ENCODE measurements at places on chromosomes 12 and 14.

DNA sequence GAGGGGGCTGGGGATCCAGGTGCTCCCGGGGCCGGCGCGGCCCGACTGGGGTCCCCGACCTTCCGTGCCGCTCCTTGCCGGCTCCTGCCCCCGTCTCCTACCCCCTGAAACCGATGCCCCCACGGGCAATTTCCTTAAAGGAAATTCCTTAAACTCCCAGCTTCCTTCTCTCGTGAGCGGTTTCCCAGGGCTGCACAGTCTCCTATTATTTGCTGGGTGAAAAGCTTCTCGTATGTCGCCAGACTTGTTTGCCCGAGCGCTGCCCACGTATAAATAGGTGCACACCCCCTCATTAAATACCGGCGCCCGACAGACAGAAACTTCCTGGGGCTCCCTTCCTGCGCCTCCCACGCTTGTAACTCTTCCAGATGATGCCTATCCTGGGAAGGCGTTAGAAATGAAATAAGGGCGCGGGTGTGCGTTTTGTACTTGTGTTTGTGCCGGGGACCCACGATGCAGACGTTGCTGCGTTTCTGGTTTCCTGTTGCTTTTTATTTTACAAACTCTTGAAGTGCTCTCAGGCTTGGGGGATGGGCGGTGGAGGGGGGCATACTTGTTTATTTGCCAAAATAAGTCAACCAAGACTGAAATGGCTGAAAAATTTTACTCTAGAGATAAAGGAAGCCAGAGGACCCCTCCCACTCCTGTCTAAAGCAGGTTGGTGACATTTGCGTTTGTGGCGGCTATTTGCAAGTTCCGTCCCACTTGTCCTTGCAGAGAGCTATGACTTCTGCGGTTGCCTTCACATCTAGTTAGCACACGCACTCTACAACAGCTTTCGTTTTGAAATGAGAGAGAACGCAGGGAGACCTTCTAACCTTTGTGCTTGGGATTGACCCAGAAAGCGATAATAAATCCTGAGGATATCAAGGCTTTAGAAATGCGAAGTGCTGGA lies 1.0 kb downstream of the HIP1R start:
- no peak for DNase-seq

GRCh38 chr14:23379366-23380196 lies 2.7 kb downstream of the CMTM5 start:
- no peak for DNase-seq

GRCh38 chr14:32697704-32698103 lies 241.0 kb upstream of the NPAS3 start:
- no peak for DNase-seq

DNA sequence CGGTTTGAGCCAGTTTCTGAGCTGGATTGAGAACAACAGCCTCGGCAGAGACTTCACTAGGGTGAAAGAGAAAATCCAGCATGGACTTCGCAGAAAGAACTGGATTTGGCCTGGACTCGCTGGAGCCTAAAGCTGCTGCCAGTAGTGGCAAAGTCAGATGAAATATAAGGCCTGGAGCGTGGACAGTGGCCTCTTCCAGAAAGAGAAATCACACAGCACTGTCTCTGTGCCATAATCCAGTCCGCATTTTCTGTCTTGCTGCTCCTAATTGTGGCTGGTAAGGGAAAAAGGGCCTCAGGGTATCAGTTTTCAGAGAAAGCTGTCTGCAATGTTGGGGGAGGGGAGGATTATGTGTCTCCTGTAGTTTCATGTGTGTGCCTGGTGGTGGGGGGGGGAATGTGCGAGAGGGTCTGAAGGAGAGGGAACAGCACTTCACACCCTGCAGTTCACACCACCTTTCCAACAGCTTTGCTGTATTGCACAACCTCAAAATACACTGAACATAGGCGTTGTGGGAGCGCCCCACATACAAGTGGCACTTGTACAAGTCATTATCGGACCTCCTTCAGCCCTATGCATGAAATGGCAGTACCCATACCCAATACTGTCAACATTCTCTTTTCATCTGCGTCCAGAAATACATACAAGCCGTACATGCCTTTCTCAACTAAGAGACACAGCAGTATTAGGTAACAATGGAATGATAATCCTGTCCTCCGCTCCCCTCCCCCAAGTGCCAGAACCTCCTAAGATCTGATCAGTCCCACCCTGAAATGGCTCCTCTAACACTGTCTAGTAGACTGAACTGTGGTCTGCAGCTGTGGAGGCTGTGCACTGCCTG lies 107.5 kb upstream of the ATF7IP start:
- peak; percentile 98 for DNase-seq

GRCh38 chr14:104800771-104801519 lies at the start of gene ZBTB42:
Gene ZBTB42 (plus strand): TSS chr14:104801101. CDS start chr14:104801198, 97 bp downstream.
- DNase-seq = no peak

- no peak for DNase-seq
Observed at GRCh38 chr14:79040790-79041189, 870.6 kb downstream of the NRXN3 start.

- DNase-seq = no peak
Observed at GRCh38 chr12:96448300-96448699, 41.1 kb upstream of the CFAP54 start.

DNA sequence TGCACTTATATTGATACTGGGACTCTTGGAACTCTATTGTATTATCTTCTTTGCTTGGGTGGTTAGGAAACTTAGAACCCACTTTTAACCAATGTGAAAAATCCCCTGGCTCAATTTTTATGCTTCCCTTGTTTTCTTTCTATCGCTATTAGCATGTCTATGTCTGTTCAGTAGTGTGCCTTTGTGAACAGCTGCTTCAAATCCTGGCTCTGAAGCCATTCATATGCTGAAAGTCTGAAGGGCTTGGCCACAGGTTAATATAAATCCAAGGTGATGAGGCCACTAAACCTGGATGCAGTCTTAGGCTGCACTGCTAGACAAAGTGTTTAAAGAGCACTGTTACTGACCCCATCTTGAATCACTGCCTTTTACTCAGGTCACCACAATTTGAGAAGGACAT lies 94.9 kb upstream of the RIC8B start:
- DNase-seq = no peak

GRCh38 chr14:94752591-94753436 lies 17.1 kb downstream of the GSC start:
- no peak for DNase-seq

- no peak for DNase-seq
Observed at GRCh38 chr12:69324797-69325466, 23.2 kb upstream of the LYZ start.

Data from GM04503 (cell line).